ENCODE measurements at places on chromosomes 2 and 18. TPM values are rescaled to one million over a fixed set of nuclear protein-coding genes. Genes with fewer than 3 reads are reported as not detected.

The PLCL1 gene
- total RNA-seq: 23.4 TPM

The HOXD9 gene
- total RNA-seq: not detected

The CNNM3 gene
- total RNA-seq: 15.6 TPM

The SUPT7L gene
- 75.5 TPM for total RNA-seq

The CCDC150 gene
- total RNA-seq: 1.3 TPM

The CPO gene
- 0.21 TPM for total RNA-seq

The CMPK2 gene
- total RNA-seq: 12.8 TPM

The CFAP210 gene
- total RNA-seq: 0.10 TPM

The TMEM37 gene
- total RNA-seq: not detected

The GPD2 gene
- total RNA-seq: 17.5 TPM

The FN1 gene
- 4.6 TPM for total RNA-seq

The SLC11A1 gene
- total RNA-seq: 126 TPM

The CDH2 gene
- not detected for total RNA-seq

The NR4A2 gene
- total RNA-seq: 83.3 TPM

All from mononuclear cell (primary cell).